GM04503 (cell line): ENCODE measurements at places on chromosomes 3 and 15.

GRCh38 chr3:172557515-172558220 is 34.4 kb upstream of the TNFSF10 start:
- DNase-seq = peak; percentile 32

GRCh38 chr15:100132309-100132708 is 209.5 kb downstream of the ADAMTS17 start:
- DNase-seq = no peak

GRCh38 chr3:177693616-177694264 is 496.5 kb upstream of the TBL1XR1 start:
- no peak for DNase-seq

DNA sequence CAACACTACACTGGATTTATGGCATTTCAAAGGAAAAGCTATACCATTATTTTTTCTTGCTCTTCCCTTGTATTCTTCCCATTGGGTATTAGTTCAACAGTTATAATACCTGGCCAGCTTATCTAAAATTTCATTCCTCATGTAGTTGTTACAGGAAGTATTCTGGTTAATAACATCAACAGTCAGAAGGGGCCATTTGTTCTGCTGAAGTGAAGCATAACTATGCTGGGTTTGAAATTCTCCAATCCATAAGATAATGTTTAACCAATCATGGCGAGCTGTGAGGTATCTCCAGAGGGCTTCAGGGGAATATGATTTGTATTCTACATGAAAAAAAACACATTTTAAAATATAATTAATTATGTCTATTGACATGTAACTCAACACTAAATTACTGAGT is 43.4 kb downstream of the SPG11 start:
- no peak for DNase-seq

- no peak for DNase-seq
Measured at GRCh38 chr3:135090020-135090717, 295.1 kb downstream of the EPHB1 start.

DNA sequence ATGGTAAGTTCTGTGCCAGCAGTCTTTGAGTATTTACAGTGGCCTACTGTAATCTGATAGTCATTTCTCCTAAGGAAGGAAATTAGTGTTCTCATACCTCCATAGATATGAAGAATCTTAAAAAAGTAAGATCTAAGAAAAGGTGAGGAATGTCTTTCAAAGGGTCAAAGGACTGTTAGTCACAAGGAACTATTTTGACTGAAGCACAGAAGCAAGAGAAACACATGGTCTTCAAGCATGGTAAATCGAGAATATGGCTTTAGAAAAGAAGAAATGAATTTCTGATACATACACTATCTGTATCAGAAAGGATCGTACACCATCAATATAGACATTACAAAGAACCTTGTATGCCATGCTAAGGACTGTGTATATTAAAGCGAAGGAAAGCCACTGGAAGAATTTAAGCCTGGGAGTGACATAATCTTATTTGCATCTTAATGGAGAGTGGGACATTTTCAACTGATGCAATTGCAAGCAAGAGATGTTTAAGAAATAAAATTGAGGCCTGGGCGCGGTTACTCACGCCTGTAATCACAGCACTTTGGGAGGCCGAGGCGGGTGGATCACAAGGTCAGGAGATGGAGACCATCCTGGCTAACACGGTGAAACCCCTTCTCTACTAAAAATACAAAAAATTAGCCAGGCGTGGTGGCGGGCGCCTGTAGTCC is 5.5 kb upstream of the ACAP2 start:
- DNase-seq = no peak

- peak; percentile 93 for DNase-seq
Measured at GRCh38 chr3:50600841-50601591, 10.6 kb downstream of the CISH start.
